IPS-NIHi11 (cell line): ENCODE measurements at places on chromosomes 13 and 19.

DNA sequence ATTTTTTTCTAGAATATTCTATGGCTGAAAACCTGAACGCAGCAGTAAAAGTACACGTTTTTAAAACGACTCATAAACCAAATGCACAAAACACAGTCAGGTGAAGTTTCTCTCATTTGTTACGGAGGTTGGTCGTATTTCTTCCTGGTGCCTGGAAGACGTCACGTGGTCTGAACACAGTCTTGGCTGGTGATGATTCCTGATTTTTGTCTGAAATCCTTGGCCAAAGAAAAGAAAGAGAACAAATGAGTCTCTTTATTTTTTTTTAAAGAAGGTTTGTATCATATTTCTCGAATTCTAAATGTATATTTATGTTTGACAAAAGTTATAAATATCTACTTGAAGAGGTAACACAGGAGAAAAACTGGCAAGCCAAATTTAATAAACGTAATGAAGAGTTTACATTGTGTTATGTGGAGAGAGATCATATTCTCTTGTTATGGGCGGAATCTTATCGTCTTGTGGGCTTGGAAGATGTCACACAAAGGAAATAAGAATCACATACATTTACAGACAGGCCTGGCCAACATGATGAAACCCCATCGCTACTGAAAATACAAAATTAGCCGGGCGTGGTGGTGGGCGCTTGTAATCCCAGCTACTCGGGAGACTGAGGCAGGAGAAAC is 10.0 kb upstream of the PNMA8A start:
- DNase-seq: no peak

- DNase-seq: no peak
These were observed 1.3 kb upstream of the ARHGAP45 start for GRCh38 chr19:1065606-1066109.

DNA sequence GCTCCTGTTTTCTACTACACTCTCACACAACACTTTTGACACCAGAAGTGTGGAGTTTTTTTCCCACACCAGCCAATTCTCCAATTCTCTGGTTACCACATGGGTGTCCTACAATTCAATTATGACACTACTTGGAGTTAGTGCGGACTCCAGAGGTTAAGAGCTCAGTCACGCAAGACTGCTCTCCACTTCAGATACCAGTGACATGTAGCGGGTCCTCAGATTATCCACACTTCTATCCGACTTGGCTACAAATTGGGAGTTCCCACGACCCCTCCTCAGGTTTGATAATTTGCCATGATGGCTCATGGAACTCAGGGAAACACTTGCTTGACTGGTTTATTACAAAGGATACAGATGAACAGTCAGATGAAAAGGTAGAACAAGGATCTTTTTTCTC is 32.9 kb downstream of the PAN3 start:
- DNase-seq: no peak

- no peak for DNase-seq
These were observed 62.2 kb downstream of the DCLK1 start for GRCh38 chr13:36068991-36069390.

DNA sequence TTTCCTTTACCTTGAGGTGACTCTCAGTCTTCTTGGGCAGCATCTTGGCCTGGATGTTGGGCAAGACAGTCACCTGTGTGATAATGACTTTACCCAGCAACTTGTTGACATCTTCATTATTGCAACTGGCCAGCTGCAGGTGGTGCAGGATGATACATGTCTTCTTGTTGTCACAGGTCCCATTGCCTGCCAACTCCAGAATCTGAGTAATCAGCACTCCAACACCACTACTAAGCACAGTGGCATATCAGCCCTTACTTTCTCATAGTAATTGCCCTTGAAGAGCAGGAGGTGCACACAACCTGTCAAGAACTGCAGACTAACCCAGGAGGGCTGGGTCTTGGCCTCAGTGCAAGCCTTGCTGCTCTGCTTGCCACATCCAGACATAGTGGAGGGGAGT is 57.8 kb downstream of the CCNA1 start:
- DNase-seq: no peak

DNA sequence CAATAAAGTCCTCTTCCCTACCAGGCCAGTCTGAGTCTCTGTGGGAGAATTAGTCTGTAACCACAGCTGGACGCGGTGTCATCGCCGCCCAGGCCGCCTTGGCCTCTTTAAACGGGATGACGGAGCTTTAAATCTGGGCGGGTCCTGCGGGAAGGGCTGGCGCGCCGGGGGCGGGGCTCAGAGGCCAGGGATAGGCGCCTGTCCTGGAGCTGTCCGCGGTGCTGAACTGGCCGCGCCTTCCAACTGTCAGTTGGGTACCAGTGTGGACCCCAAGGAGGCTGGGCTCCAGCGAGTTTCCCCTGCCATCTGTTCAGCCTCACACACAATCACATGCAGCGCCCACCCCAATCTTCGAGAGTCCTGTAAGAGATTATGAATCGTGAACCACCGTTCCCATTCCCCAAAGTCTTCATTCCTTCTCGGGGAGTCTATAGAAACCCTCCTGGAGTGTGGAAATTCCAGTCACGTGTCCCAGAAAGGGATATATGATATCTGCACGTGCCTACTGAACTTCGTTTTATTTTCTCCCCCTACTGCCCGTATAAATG is 11.5 kb downstream of the APLP1 start:
- DNase-seq: peak; percentile 96

DNA sequence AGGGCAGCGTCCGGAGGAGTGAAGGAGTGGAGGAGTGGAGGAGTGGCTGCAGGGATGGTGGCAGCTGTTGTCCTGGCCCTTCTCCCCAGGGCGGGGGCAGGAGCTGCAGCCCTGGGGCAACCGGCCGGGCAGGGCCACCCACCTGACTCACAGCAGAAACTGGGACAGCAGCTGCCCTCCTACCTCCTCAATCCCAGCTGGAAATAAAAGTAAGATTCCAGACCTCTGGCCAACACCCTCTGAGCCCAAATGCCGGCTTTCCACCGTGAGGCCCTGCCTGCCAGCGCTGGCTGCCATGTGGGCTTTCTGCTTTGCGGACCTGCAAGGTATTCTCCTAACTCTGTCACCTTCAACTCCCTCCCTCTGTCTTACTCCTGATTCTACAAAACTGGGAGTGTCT is 3.3 kb upstream of the CLPP start:
- no peak for DNase-seq

DNA sequence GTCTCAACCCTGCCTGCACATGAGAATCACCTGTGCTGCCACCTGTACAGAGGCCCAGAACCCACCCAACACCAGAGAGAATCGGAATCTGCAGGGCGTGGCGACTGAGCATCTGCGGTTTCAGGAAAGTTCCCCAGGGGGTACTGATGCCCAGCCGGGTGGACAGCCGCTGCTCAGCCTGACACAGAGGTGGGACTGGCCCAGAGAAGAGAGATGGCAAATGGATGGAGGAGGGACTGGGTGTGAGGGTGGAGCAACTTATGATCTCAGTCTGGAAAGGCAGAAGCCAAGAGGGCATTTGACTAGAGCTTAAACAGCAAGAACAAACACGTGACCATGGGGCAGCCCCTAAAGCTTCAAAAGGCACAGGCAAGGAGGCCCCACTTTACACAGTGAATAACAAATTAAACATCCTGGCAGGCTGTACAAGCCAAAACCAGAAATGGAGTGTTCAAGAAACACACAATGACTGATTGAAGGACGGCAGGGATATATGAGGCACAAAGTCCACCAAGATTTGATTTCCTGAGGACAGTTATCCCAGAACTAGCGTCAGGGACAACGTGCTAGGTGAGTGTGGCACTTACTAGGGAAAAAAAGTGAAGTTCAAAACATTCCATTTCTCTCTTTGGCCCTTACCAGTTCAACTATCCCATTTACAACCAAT is 3.1 kb downstream of the RANBP3 start:
- no peak for DNase-seq

- no peak for DNase-seq
These were observed 466.4 kb downstream of the KLF12 start for GRCh38 chr13:73667756-73668155.

- DNase-seq: peak; percentile 74
These were observed 1.1 kb upstream of the WBP4 start for GRCh38 chr13:41060082-41060723.

GRCh38 chr19:33601583-33601982 is 20.2 kb upstream of the CHST8 start:
- DNase-seq: no peak

- no peak for DNase-seq
These were observed 619.8 kb downstream of the DCT start for GRCh38 chr13:93859716-93860115.

GRCh38 chr13:71799324-71799723 is 67.7 kb downstream of the DACH1 start:
- no peak for DNase-seq

- DNase-seq: peak; percentile 33
These were observed 676.2 kb downstream of the GPC5 start for GRCh38 chr13:92074658-92075057.
